ENCODE measurements at places on chromosomes 13 and 19.

GRCh38 chr13:40470660-40471059 lies 195.8 kb downstream of the FOXO1 start:
- no peak for DNase-seq

DNA sequence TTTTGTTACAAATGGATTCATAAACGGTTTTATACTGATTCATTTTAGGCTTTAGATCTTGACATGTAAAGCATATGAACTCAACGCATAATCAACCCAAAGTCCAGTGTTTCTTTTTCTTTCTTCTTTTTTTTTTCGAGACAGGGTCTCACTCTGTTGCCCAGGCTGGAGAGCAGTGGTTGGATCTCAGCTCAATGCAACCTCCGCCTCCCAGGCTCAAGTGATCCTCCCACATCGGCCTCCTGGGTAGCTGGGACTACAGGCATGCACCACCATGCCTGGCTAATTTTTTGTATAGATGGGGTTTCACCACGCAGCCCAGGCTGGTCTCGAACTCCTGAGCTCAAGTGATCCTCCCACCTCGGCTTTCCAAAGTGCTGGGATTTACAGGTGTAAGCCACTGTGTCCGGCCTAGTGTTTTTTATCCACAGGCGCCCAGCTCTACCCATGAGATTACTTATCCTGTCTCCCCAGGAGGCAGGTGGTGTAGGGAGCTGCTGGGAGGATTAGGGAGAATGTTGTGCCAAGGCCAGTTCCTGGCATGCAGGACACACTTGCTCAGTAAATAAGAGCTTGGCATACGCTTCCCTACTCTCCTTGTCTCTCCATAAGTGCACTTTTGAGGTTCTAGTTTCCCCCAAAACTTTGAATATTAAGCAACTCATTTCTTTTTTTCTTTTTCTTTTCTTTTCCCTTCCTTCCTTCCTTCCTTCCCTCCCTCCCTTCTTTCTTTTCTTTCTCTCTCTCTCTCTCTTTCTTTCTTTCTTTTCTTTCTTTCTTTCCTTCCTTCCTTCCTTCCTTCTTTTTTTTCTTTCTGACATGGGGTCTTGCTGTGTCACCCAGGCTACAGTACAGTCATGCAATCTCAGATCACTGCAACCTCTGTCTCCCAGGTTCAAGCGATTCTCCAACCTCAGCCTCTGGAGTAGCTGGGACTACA lies 4.8 kb upstream of the CEBPA start:
- no peak for DNase-seq

DNA sequence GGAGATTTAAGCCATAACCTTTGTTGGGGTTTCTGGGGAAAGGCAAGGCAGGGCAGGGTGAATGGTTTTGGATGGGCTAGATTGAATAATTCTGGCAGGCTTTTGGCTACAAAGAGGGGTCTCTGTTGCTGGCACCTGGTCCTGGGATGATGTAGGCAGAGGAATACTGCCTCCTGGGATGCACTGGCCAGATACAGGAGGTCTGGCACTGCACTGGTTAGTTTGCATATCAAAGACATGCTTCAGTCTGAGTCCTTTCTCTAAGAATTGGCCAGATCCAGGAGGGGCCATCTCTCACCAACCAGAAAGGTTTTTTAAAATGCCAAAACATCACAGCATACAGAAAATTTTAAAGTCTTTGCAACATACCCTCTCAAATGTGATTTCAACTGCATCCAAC lies 8.0 kb upstream of the MEDAG start:
- no peak for DNase-seq

- DNase-seq: no peak
Observed at GRCh38 chr13:48954081-48954480, 21.6 kb upstream of the FNDC3A start.

DNA sequence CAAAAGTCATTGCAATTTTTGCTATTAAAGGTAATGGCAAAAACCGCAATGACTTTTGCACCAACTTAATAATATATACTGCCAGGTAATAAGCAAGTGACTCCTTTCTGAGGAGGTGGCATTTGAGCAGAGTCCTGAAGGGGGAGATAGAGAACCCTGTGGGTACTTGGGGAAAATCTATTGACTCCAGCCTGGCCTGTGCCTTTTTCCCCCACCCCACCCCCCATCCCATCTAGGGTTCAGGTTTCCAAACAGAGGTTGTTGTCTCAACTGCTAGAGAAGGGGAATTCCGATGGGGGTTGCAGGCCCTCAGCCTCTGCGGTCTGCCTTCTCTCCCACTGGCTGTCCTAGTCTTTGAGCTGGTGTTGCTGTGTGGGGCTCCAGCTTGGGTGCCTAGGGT lies 11.5 kb downstream of the S1PR2 start:
- no peak for DNase-seq

DNA sequence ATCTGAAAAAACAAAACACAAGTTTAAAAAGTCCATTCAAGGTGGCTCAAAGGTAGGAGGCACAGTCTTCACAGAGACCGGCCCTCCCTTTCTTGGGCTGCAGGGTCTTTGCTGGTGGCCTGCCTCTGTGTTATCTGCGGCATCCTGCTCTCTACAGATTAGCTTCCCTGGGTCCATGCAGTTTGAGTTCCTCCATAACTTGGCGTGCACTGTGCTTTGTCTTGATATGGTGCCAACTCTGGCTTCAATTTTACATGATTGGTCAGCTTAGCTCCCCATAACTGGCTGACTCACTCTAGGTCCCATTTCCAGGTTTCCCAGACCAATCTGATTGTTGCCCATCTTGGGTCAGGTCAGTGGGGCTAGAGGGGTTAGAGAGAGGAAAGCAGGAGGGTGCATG lies 41.8 kb downstream of the TPT1 start:
- DNase-seq: no peak

GRCh38 chr19:8575467-8575997 lies 1.7 kb downstream of the MYO1F start:
- DNase-seq: no peak

Data from HS-5 (cell line).